Esophagus squamous epithelium (tissue), 5 donors: ENCODE measurements at places on chromosomes 2 and 18.

DNA sequence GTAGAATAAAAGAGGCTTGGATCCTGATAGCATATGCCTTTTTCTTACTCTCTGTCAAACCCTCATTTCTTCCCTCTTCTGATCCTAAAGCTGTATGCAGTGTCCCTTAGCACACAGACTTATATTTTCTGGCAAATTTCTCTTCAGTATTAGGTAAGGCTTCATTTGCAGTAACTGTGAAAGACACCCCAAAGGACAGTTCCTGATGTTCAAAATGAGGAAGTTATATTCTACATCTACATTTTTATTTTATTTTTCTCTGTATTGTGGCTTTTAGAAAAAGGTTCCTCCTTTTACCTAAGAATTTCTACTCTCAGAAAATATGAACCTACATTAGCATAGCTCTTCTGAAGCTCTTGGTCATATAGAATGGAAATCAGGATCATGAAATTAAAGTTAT is 261.7 kb downstream of the PDE11A start:
- DNase-seq, result no peak

GRCh38 chr2:181318504-181319280 is 138.5 kb upstream of the ITGA4 start:
- DNase-seq, result no peak

GRCh38 chr2:142395291-142395690 is 264.5 kb upstream of the LRP1B start:
- DNase-seq, result no peak

- no peak for DNase-seq
These were observed 671.6 kb upstream of the ACVR2A start for GRCh38 chr2:147173189-147173581.

GRCh38 chr2:54061272-54061671 is 54.1 kb upstream of the ACYP2 start:
- DNase-seq, result no peak

DNA sequence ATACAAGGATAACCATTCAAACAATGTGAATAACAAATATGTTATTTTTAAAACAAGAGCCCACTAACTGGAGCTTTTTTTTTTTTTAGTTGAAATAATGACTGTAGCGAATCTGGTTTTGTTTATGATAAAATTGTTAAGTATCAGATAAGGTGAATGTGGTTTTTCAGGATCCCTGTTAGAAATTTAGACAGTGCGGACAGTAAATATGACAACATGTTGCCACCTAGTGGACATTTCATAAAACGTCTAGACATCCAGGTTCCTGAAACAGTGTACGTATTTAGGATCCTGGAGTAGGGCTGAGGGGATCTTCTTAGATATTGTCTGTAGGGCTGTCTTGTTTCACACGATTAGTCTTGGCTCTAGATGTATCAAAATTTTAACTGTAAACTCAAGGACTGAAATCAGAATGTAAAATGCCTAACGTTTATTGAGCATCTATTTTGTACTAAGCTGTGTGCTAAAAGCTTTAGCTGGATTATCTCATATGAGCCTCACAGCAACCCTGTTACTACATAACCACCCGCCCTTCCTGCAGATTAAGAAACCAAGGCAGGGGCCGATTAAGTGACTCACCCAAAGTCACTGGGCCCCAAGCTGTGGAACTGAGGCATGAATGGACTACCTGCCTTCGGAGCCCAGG is 23.9 kb upstream of the CCDC68 start:
- no peak for DNase-seq

GRCh38 chr18:51437280-51438271 is 240.1 kb upstream of the MEX3C start:
- no peak for DNase-seq

DNA sequence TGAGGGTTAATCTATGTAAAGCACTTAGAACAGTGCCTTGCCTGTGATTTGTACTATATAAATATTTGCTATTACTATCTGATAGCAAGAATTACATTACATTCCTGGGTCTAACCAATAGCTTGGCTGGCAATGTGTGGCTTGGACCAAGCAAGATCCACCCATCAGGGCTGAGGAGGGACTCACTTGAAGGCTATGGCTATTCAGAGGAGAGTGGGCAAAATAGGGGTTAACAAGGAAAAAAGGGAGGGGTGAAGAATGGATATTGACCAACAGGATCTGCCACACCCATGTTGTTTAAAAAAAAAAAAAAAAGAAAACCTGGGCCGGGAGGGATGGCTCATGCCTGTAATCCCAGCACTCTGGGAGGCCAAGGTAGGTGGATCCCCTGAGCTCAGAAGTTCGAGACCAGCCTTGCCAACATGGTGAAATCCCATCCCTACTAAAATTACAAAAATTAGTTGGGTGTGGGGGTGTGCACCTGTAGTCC is 20.0 kb upstream of the TMBIM1 start:
- no peak for DNase-seq

- DNase-seq, result no peak
These were observed 1.4 kb downstream of the HTR2B start for GRCh38 chr2:231123362-231123898.

- DNase-seq, result no peak
These were observed 428.1 kb downstream of the THSD7B start for GRCh38 chr2:137193401-137193800.

DNA sequence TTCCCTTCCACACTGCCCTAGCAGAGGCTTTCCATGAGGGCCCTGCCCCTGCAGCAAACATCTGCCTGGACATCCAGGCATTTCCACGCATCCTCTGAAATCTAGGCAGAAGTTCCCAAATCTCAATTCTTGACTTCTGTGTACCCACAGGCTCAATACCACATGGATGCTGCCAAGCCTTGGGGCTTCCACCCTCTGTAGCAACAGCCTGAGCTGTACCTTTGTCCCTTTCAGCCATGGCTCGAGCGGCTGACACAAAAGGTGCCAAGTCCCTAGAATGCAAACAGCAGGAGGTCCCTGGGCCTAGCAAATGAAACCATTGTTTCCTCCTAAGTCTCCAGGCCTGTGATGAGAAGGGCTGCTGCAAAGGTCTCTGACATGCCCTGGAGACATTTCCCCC is 744.5 kb upstream of the LINC00305 start:
- no peak for DNase-seq

- no peak for DNase-seq
These were observed 27.4 kb upstream of the SPR start for GRCh38 chr2:72859831-72860262.

GRCh38 chr2:237614151-237614720 is 13.2 kb upstream of the LRRFIP1 start:
- DNase-seq, result no peak

GRCh38 chr2:176145085-176145969 is 6.0 kb upstream of the HOXD4 start:
- DNase-seq, result no peak

DNA sequence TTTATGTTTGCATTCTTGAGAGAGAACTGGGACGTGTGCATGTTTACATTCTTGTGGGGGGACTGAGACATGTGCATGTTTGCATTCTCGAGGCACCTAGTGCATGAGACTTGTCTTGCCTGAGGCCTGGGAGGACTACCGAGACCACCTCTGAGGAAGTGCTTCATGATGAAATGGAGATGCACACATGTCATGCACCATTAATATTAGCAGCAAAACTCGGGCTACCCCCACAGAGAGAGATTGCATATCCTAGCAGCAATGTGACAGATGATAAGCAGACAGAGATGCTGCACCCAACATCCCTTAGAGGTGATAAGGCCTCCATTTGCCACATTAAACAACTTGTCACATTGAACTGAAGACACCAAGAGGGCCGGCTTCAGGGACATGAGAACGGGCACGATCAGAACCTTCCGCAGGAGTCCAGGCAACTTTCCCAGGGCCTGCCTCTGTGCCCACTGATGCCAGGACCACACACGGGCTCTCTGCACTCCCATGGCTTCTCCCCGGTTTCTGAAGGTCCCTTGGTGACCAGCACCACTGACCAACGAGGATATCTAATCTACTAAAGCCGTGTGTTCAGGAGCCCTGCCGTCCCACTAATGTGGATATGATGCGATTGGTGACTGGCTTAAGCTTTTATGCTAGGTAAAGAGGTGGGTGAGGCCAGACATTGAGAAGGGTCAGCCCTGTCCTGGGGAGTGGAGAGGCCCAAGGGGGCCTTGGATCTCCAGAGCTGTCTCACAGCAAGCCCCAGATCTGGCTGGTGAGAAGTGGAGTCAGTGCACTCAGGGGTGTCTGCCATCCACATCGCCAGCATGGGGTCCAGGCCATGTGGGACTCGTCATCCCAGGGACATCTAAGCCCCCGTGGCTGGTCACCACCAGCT is 208.3 kb downstream of the NDUFA10 start:
- DNase-seq, result no peak

GRCh38 chr2:207528980-207529329 is 807 bp upstream of the CREB1 start:
- no peak for DNase-seq

GRCh38 chr2:66509326-66509811 is 74.4 kb downstream of the MEIS1 start:
- DNase-seq, result no peak

DNA sequence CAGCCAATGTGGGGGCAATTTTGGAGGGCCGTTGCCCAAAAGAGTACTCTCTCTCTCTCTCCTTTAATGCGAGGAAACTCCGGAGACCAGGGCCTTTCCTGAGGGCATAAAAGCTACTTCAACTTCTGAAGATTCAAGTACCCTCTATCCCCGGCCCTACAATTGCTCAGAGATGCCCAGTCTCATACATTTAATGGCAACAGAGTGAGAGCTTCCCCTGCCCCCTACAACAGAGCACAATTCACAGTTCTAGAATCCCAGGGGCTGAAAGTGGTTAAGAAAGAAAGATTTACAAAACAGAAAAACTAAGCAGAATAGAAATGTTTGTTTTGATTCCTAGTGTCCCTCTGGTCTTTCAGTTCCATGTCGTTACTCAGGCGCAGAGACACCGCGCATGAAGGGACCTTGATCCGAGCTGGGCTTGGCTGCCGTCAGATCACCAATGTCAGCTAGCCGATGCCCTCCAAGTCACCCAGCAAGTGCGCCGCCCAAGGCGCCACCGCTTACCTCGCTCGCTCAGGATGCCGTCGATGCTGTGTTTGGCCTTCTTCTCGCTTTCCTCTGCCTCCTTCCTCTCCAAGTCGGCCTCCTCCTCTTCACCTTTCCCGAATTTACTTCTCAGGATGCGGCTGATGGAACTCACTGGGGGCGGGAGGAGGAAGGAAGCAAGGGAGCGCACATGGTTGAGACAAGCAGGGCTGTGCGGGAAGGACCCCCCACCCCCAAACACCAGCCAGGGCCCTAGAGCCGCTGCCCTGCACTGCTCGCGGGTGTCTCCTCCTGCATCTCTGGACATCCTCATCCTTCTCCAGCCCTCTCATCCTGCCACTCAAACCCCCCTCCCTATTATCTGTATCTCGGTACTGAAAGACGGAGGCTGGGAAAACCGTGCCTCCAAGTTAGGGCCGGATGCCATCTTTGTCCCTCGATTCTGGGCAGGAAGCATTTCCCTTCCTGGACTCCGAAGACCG is 4.9 kb downstream of the PAX3 start:
- no peak for DNase-seq

GRCh38 chr2:181764095-181764963 is 84.0 kb upstream of the NEUROD1 start:
- DNase-seq, result no peak

- no peak for DNase-seq
These were observed 26.4 kb upstream of the COPS8 start for GRCh38 chr2:237059155-237059875.

- DNase-seq, result no peak
These were observed 44.8 kb upstream of the ANKRD62 start for GRCh38 chr18:12048827-12049175.

GRCh38 chr2:46828491-46829230 is 86.9 kb downstream of the MCFD2 start:
- no peak for DNase-seq

GRCh38 chr2:120825370-120826259 is 89.9 kb downstream of the GLI2 start:
- DNase-seq, result no peak

DNA sequence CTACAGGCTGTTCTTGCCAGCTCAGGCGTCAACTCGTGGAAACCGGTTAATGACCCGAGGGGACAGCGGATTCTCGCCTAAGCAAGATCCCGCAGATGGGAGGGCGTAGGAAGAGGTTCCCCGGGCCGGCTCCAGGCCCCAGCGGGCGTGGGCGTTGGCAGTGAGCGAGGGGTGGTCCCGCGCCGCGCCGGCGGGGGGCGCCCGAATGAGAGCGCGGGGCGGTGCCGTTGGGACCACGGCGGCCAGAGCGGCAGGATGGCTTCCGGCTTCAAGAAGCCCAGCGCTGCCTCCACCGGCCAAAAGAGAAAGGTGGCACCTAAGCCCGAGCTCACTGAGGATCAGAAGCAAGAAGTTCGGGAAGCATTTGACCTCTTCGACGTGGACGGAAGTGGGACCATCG is at the start of gene CETN1:
CETN1 (plus strand) TSS at position 227 of the 400 bp plus-strand sequence; CDS start at position 256, 29 bp downstream.
- no peak for DNase-seq

DNA sequence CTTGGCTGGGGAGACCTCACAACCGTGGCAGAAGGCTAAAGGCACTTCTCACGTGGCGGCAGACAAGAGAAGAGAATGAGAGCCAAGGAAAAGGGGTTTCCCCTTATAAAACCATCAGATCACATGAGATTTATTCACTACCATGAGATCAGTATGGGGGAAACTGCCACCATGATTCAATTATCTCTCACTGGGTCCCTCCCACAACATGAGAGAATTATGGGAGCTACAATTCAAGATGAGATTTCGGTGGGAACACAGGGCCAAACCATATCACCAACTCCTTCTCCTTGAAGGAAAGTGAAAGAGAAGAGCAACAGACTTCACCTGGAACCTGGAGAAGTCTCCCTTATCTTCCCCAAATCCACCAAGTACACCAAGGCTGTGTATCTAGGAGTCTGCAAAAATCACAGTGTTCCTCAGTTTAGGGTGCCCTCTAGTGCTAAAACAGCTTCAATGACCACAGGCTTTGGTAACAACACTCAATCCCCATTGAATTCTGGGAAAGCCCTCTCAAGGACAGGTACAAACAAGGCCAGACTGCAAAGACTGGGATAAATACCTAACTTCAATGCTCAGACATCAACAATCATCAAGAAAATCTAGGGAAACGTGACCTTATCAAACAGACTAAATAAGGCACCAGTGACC is 148.8 kb upstream of the SRD5A2 start:
- no peak for DNase-seq

- DNase-seq, result no peak
These were observed 418.9 kb upstream of the POU3F3 start for GRCh38 chr2:104434966-104435365.

DNA sequence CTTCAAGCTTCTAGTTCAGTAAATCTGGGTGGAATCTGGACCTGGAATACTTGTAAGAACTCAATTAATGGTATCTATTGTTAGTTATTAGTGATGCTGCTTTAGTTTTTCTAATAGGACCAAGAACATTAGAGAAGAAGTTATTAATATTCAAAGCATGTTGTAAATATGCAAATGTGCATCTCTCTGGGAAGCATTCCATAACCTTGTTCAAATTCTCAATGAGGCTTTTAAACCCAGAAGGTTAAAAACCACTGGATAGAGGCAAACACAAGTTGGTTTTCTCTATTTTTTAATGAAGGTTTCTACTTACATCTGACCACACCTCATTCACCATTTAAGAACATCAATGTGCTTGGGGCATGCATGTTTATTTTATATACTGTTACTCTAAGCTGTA is 16.1 kb upstream of the ACVR1C start:
- no peak for DNase-seq
